Osteocyte (in vitro differentiated cells): ENCODE measurements at places on chromosomes 7 and 10. TPM values are rescaled to one million over a fixed set of nuclear protein-coding genes. Genes with fewer than 3 reads are reported as not detected.

DNA sequence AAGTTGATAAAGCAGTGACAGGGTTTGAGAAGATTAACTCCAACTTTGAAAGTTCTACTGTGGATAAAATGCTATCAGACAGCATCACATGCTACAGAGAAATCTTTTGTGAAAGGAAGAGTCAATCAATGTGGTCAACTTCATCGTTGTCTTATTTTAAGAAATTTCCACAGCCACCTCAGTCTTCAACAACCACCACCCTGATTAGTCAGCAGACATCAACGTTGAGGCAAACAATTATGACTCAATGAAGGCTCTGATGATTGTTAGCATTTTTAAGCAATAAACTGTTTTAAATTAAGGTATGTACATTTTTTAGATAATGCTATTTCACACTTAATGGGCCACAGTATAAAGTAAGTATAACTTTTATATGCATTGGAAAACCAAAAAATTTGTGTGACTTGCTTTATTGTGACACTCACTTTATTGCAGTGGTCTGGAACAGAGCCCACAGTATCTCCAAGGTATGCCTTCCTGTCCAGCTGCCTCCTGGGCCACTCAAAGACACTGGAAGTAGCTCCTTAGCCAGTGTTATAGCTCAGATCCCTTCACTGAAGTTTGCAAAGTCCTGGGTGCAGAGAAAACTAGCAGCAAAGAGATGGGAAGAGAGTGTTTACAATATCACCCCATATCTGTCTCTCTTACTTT is 293.1 kb downstream of the ARHGAP12 start:
- H3K4me1 ChIP-seq: no peaks in the 10 kb centered on the region
- no peaks in the 10 kb centered on the region for H3K27me3 ChIP-seq
- H3K4me3 ChIP-seq: no peak overlapping the region
- no peak overlapping the region for H3K27ac ChIP-seq
- H3K36me3 ChIP-seq: no peaks in the 10 kb centered on the region

DNA sequence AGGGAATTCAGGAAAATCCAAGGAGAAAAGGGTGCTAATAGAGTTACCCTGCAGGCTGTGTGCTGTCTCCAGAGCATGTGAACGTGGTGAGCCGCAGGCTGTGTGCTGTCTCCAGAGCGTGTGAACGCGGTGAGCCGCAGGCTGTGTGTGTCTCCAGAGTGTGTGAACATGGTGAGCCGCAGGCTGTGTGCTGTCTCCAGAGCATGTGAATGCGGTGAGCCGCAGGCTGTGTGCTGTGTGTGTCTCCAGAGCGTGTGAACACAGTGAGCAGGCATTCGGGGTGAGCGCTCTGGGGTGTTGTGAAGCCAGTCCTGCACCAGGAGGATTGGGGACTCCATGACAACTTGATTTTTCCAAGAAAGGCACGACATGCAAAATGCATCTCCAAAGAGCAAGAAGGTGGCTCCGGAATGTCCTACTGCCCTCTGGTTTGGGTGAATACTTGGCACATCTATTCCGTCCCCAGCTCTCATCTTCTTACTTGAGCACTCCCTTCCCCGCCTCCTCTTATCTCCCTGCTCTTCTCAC is 407.9 kb upstream of the SHH start:
- H3K4me3 ChIP-seq: no peak overlapping the region
- H3K4me1 ChIP-seq: no peaks in the 10 kb centered on the region
- H3K27me3 ChIP-seq: no peaks in the 10 kb centered on the region

The FRAT1 gene
- total RNA-seq: 3.5 and 3.6 TPM in 2 replicates

- no peaks in the 10 kb centered on the region for H3K27me3 ChIP-seq
- no peaks in the 10 kb centered on the region for H3K36me3 ChIP-seq
- no peak overlapping the region for H3K4me3 ChIP-seq
- DNase-seq: no peak
These were observed 257.8 kb upstream of the DKK1 start for GRCh38 chr10:52056291-52056690.

- H3K27me3 ChIP-seq: peaks cover 5% of the 10 kb centered on the region
- H3K4me1 ChIP-seq: no peaks in the 10 kb centered on the region
- H3K27ac ChIP-seq: no peak overlapping the region
These were observed 39.1 kb downstream of the LRRTM3 start for GRCh38 chr10:66964946-66965345.

GRCh38 chr7:29494350-29494749 is 69.3 kb upstream of the PRR15 start:
- H3K36me3 ChIP-seq: no peaks in the 10 kb centered on the region
- DNase-seq: no peak
- no peak overlapping the region for H3K27ac ChIP-seq
- no peaks in the 10 kb centered on the region for H3K27me3 ChIP-seq
- no peak overlapping the region for H3K4me3 ChIP-seq

- no peaks in the 10 kb centered on the region for H3K36me3 ChIP-seq
- peaks cover 18% of the 10 kb centered on the region for H3K27me3 ChIP-seq
- H3K4me1 ChIP-seq: no peaks in the 10 kb centered on the region
- DNase-seq: no peak
These were observed 95.3 kb upstream of the ADO start for GRCh38 chr10:62709200-62709599.

The ORC5 gene
- total RNA-seq: 18.8 and 20.0 TPM in 2 replicates

- DNase-seq: no peak
- no peak overlapping the region for H3K4me3 ChIP-seq
- H3K4me1 ChIP-seq: peaks cover 19% of the 10 kb centered on the region
- H3K27ac ChIP-seq: no peak overlapping the region
- peaks cover 12% of the 10 kb centered on the region for H3K36me3 ChIP-seq
These were observed 11.8 kb downstream of the SLC25A13 start for GRCh38 chr7:96310110-96310509.

The WNT8B gene
- not detected in 2 replicates for total RNA-seq

DNA sequence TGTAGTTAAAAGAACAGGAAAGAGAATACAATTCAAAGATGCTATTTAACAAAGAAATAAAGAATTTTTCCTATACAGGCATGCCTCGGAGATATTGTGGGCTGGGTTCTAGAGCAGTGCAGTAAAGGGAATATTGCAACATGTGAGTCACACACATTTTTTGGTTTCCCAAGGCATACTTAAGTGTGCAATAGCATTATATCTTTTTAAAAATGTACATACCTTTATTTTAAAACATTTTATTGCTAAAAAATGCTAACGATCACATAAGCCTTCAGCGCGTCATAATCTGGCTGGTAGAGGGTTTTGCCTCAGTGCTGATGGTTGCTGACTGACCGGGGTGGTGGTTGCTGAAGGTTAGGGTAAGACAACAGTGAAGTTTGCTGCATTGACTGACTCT is 54.4 kb downstream of the ESYT2 start:
- H3K27ac ChIP-seq: no peak overlapping the region
- peaks cover 9% of the 10 kb centered on the region for H3K4me1 ChIP-seq
- no peak for DNase-seq
- peaks cover 45% of the 10 kb centered on the region for H3K36me3 ChIP-seq

DNA sequence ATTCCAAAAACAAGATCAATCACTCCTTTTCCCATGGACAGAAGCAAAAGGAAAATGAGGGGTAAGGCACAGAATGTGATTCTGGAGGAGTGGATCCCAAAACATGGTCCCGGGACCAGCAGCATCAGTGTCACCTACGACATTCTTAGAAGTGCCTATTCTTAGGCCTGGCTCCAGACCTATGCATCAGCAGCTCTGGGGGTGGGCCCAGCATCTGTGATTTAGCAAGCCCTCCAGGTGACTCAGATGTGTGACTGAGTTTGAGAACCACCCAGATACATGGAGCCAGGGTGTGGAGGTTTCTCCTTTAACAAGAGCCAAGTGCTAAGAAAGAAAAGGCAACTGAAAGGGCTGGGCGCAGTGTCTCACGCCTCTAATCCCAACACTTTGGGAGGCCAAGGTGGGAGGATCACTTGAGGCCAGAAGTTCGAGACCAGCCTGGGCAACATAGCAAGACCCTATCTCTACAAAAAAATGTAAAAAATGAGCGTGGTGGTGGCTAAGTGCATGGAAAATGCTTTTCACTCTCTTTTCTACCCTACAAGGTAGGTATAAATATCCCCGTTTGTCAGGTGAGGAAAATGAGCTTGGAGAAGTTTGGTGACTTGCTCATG is 17.1 kb upstream of the ARPC1A start:
- peaks cover 4% of the 10 kb centered on the region for H3K4me1 ChIP-seq
- H3K4me3 ChIP-seq: no peak overlapping the region
- H3K36me3 ChIP-seq: no peaks in the 10 kb centered on the region

DNA sequence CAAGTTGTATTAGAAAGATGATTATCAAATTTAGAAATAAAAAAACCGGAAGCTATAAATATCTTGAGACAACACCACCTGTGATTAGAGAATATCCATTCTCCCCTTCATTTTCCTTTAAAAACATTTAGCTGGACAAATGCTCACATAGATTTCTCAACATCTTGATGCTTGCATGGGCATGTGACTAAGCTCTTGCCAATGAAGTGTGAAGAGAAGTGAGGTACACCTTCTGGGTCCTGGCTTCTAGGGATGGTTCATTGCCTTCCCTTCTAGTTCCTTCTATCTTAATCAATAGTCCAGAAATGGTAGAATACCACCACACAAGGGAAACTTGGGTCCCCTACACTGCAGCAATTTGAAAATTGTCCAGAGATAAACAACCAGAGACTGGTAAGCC is 41.0 kb downstream of the WAPL start:
- peaks cover 15% of the 10 kb centered on the region for H3K36me3 ChIP-seq
- DNase-seq: no peak
- no peak overlapping the region for H3K4me3 ChIP-seq
- H3K27me3 ChIP-seq: no peaks in the 10 kb centered on the region

The CALHM1 gene
- not detected in 2 replicates for total RNA-seq

GRCh38 chr10:34978080-34978479 is 112.1 kb downstream of the CUL2 start:
- no peak overlapping the region for H3K4me3 ChIP-seq
- no peaks in the 10 kb centered on the region for H3K36me3 ChIP-seq
- no peaks in the 10 kb centered on the region for H3K4me1 ChIP-seq
- no peak for DNase-seq

- no peak overlapping the region for H3K27ac ChIP-seq
- H3K4me3 ChIP-seq: no peak overlapping the region
- DNase-seq: no peak
- peaks cover 16% of the 10 kb centered on the region for H3K27me3 ChIP-seq
- H3K36me3 ChIP-seq: no peaks in the 10 kb centered on the region
These were observed 26.7 kb downstream of the CYCS start for GRCh38 chr7:25098096-25099046.

DNA sequence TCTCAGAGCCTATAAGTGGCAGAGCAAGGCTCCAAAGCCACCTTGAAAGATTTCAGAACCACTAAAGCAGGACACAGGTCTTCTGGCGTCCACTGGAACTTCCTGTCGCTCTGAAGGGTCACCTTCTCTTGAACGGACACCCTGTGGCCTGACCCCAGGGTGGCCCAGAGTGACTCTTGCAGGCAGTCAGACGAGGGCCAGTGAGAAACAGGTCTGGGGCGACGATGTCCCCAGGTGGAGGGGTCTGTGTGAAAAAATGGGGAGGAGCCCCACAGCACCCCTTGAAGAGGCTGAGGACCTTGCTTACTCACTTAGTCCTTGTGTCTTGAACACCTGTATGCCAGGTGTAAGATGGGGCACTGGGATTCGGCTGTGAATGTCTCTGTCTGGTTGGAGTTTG is 946 bp upstream of the RASGEF1A start:
- H3K4me1 ChIP-seq: peaks cover 3% of the 10 kb centered on the region
- H3K27ac ChIP-seq: no peak overlapping the region
- H3K27me3 ChIP-seq: peaks cover 67% of the 10 kb centered on the region
- peak; percentile 73 for DNase-seq
- no peaks in the 10 kb centered on the region for H3K36me3 ChIP-seq

- H3K27ac ChIP-seq: no peak overlapping the region
- no peak overlapping the region for H3K4me3 ChIP-seq
- H3K27me3 ChIP-seq: peaks cover 37% of the 10 kb centered on the region
- peaks cover 29% of the 10 kb centered on the region for H3K4me1 ChIP-seq
- DNase-seq: no peak
These were observed 1.4 kb upstream of the TMEM26 start for GRCh38 chr10:61454541-61454940.

GRCh38 chr10:47354900-47355299 is 6.7 kb downstream of the RBP3 start:
- no peaks in the 10 kb centered on the region for H3K36me3 ChIP-seq
- no peaks in the 10 kb centered on the region for H3K4me1 ChIP-seq
- H3K27ac ChIP-seq: no peak overlapping the region
- DNase-seq: no peak

- H3K4me3 ChIP-seq: no peak overlapping the region
- no peaks in the 10 kb centered on the region for H3K4me1 ChIP-seq
- peaks cover 19% of the 10 kb centered on the region for H3K27me3 ChIP-seq
- DNase-seq: no peak
These were observed 46.3 kb downstream of the LBX1 start for GRCh38 chr10:101182936-101183335.

- no peaks in the 10 kb centered on the region for H3K27me3 ChIP-seq
- no peak overlapping the region for H3K27ac ChIP-seq
- peaks cover 49% of the 10 kb centered on the region for H3K4me1 ChIP-seq
- DNase-seq: no peak
These were observed 235.7 kb downstream of the PRPF18 start for GRCh38 chr10:13822490-13822889.

GRCh38 chr10:48573045-48573444 is 31.8 kb downstream of the ARHGAP22 start:
- no peak overlapping the region for H3K4me3 ChIP-seq
- no peaks in the 10 kb centered on the region for H3K36me3 ChIP-seq
- H3K4me1 ChIP-seq: no peaks in the 10 kb centered on the region
- no peak for DNase-seq

The RNF32 gene
- 1.7 and 1.8 TPM in 2 replicates for total RNA-seq

DNA sequence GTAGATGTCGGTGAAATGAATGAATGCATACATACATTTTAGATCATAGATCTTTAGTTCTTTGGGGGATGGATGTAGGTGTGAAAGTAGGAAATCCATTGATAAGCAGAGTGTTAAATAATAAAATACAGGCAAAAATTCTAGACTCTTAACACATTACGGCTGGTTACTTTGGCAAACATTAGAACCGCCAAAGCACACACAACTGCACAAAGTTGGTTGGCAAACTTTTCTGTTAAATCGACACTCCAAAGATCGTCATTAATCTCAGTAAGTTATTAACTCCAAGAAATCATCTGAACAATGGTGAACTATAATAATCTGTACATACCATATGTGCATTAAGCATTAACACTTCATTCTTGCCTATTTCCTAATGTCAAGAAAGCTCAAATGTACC is 231.2 kb downstream of the PLXNA4 start:
- no peak overlapping the region for H3K27ac ChIP-seq
- H3K4me1 ChIP-seq: peaks cover 5% of the 10 kb centered on the region
- peaks cover 10% of the 10 kb centered on the region for H3K27me3 ChIP-seq

DNA sequence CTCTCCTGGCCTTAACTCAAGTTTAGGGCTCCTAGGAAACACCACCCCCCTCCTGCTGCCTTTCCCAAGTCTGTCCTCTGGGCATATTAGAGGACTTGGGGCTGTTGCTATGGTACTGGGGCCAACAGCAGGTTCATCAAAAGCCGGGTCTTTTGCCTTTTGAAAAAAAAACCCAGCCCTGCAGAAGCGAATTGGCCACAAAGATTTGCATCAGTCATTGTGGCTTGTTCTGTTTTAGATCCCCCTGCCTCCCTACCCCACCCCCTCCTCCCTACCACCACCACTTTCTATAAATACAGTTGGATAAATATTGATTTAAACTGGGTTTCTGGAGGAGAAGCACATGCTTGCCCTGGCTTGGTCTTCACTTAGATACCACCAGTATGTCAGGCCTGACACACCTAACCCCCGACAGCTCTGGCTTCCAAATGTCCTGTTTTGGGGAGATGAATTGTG is 7.0 kb downstream of the MXI1 start:
- no peak for DNase-seq
- H3K36me3 ChIP-seq: no peaks in the 10 kb centered on the region
- peak overlapping the region; percentile 65 for H3K27ac ChIP-seq
- H3K4me3 ChIP-seq: no peak overlapping the region
- H3K27me3 ChIP-seq: no peaks in the 10 kb centered on the region

The HGF gene
- 13.9 and 16.0 TPM in 2 replicates for total RNA-seq

GRCh38 chr7:27614095-27614494 is 48.6 kb downstream of the HIBADH start:
- H3K27ac ChIP-seq: no peak overlapping the region
- peaks cover 24% of the 10 kb centered on the region for H3K36me3 ChIP-seq
- no peak for DNase-seq
- H3K27me3 ChIP-seq: no peaks in the 10 kb centered on the region
- H3K4me3 ChIP-seq: no peak overlapping the region
